AG09319 (cell line): ENCODE measurements at places on chromosomes 3 and 15.

- no peak for DNase-seq
These were observed 10.5 kb upstream of the PLA2G4E start for GRCh38 chr15:42031198-42031915.

- no peak for DNase-seq
These were observed 102.6 kb downstream of the TFG start for GRCh38 chr3:100811779-100812507.

- no peak for DNase-seq
These were observed 2.0 kb downstream of the RASGRF1 start for GRCh38 chr15:79088426-79089205.

DNA sequence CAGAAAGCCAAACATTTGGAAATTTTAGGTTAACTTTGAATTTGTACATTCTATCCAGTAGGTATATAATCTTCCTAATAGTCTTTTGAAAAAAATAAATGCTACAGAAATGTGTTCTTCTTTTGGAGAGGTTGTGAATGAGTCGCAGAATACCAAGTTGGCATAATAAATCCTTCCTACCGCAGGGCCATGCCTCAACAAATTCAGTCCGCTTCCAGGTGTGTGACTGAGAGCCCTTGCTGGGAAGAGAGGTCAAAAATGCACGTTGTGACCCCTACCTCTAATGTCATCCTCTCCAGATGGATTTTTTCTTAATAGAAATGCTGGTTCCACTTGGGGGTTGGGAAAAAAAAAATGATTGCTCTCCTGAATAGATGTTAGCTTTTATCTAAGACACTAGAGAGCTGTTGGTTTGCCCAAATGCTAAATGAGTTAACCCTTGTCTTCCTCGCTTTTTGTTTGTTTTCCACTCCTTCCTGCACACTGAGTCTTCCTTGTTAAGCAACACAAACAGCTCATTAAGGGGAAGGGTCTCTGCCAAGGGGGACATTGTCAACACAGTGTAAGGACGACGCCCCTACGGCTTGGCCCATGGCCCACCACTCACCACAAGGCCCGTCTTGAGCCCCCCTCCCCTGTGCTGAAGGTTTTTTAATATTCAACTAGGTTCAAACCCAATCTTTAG lies 33.9 kb downstream of the RLBP1 start:
- DNase-seq = no peak

DNA sequence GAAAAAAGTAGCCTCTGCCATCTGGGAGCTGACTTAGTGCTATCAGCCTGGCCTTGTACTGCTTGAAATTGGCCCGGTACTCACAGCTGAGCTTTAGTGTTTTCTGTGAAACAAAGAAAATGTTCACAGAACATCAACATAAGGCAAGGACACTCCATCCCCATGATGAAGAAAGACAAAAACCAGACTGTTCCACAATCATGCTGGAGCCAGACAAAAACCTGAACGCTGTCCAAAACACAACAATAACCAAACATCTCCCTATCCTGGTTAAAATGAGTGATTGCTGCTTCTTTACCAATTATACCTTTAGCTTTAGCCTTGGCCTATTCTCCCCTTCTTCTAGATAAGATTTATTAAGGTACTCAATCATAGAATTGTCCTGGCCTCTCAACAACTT lies 153.9 kb downstream of the CPNE4 start:
- DNase-seq = no peak

- DNase-seq = no peak
These were observed 26.1 kb downstream of the TFRC start for GRCh38 chr3:196055683-196056270.
